ENCODE measurements at places on chromosomes 7 and 10.

DNA sequence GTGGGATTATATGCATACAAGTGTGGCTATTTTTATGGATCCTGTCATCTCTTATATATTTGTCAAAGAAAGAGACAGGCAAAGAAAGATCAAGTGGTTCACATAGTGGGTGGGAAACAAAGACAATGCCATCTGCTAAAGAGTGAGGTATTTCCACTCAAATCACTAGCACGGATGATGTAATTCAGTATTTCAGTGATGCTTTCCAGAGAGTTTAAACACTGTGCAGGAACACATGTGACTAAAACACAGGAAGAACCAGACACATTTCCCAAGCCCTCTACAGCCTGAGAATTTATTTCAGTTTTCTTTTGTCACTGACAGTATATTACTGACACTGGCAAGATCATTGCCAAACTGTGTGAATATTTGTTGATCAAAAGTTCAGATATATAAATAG is 885.7 kb upstream of the CELF2 start:
- DNase-seq, result no peak

DNA sequence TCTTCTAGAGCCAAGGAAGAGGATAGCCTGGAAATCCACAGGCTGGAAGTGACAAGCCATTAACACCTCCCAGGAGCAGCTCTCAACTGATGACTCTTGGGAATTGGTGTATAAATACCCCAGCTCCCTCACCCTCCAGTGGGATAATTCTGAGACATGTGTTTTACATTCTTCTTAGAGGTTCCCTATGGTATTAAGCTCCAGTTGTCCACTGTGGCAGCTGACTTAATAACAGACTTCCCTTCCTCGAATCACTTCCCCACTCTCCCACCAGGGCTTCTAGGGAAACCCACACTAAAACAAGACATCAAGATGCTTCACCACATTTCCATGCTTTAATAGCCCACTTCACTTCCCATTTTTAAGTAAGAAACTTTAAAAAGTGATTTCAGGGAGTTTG is 47.2 kb downstream of the FAM107B start:
- DNase-seq, result no peak

DNA sequence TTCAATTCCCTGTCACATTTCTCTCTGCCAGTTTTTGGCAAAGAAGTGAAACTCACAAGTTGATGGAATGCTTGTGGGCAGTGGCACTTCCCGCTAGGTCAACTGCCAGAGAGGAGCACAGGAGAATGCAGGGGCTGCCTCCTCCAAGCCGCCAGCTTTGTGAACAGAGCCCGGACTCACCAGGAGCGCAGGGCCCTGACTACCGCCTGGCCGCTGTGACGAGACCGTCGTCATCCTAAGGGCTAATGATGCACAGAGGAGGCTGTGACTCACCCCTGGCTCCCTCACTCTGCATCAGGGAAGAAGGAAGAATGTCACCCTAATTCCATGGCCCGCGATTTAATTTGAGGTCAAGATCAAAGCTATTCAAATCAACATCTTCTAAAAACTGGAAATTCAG is 123.9 kb downstream of the TAX1BP1 start:
- DNase-seq, result no peak

DNA sequence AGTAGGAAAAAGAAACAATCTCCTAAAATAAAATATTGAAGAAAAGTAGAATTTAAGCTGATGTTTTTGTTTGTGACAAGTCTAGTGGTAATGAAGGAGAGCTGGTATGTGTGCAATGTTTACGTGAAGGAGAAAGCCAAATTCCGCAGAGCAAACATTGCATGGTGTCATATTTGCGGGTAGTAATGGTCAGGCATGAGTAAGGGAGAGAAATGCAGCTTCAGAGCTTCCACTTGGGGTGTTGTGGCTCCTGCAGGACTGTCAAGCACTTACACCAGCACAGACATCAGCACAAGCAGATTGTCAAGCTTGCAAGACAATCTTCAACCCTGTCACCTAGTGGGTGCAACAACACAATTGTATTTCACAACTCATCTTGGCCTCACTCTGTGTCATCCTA is 136.5 kb upstream of the ETV1 start:
- DNase-seq, result no peak

DNA sequence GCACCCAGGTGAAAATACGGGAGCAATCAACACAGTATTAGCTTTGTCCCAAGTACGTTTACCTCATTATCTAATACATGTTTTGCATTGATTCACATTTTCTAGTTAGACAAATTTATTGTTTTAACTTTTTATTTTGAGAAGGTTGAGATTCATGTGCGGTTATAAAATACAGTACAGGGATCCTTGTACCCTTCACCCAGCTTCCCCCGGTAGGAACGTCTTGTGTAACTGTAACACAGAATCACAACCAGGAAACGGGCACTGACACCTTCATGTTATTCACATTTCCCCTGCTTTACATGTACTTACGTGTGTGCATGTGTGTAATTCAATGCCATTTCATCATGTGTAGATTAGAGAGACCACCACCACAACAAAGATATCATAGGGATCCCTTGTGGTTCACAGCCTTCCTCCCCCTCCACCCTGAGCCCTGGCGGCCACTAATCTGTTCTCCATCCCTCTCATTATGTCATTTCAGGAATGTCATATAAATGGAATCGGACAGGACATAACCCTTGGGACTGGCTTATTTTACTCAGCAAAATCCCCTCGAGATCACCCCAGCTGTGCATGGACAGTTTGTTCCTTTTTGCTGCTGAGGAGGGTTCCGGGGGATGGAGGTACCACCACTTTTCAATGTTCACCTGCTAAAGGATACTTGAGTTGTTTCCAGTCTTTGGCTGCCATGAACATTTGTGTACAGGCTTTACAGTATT is 46.5 kb upstream of the C10orf71 start:
- no peak for DNase-seq

GRCh38 chr7:999941-1000935 is 17.3 kb downstream of the CYP2W1 start:
- no peak for DNase-seq

- no peak for DNase-seq
Measured at GRCh38 chr10:103439776-103440175, 12.4 kb downstream of the CALHM2 start.

- DNase-seq, result no peak
Measured at GRCh38 chr10:102813017-102813541, 24.1 kb downstream of the CYP17A1 start.

GRCh38 chr7:132486274-132486610 is 90.0 kb downstream of the PLXNA4 start:
- DNase-seq, result no peak

- DNase-seq, result no peak
Measured at GRCh38 chr7:30212701-30213111, 71.7 kb upstream of the ZNRF2 start.

DNA sequence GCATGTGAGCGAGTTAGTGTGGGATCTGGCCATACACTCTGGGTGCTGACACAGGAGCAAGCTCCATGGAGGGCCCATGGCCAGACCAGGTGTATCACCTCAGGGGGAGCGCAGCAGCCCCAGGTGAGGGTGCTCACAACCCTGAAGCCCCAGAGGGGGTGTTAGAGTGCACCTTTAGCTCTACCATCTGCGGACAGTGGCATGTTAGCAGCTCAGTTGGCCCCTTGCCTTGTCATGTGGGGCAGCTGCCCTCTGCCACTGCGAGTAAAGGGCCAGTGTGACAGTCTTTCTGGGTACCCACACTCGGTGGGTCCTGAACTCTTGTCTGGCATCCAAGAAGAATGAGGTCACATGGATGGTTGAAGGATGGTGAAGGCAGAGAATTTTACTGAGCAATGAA is 600.2 kb downstream of the SORCS3 start:
- no peak for DNase-seq

- no peak for DNase-seq
Measured at GRCh38 chr7:122123746-122124145, 20.3 kb downstream of the AASS start.

- no peak for DNase-seq
Measured at GRCh38 chr10:3911713-3912442, 126.9 kb upstream of the KLF6 start.

- DNase-seq, result no peak
Measured at GRCh38 chr7:46192271-46192670, 271.2 kb upstream of the IGFBP3 start.

DNA sequence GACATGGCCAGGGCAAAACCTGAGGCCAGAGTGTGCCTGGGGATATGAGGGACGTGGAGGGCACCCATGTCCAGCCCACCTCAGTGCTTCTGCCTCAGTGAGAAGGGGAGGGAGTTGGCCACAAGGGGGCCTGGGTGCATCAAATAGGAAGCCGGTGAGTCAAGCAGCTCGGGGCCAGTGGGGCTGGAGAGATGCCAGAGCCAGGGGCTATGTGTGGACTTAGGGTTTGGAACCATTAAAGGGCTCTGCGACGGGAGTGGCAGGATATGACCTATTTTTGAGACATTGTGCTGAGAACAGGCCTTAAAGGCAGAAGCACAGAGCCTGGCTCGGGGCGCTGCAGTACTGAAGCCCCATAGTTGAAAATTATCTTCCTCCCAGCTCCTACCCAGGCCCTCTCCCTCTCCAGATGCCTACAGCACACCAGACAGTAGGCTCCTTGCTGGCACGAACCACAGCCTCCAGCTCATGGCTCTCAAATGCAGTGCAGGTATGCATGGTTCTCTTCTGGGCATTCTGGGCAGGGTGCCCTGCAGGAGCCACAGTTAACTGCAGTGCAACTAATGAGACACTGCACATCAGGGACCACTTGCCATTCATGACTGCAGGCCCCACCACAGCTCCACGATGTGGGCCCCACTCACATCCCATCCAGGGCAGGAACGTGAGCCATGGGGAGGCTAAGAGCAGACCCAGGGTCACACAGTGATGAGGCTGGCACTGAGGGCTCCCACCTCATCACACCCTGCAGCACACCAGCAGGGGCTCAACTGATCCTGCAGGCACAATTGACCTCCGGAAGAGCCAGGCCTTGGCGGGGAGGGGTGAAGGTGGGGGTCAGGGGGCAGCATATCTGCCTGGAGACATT is 7.2 kb upstream of the PGAM2 start:
- no peak for DNase-seq

DNA sequence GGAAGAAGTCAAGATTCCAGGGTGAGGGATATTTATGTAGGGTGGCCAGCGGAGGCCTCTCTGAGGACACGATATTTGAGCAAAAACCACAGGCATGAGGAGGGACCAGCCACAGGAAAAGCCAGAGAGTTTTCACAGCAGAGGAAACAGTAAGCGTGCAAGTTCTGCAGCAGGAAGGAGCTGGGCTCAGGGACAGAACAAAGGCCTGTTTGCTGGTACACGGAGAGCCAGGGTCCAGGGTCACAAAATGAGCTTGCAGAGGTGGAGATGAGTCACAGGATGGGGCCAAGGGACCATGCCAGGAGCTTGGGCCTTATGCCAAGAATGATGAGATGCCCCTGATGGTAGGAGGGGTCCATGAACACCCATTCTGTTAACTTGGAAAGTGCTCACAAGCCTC is 283.5 kb downstream of the PLXNA4 start:
- DNase-seq, result no peak

GRCh38 chr10:76080451-76080850 is 649.0 kb downstream of the LRMDA start:
- DNase-seq, result no peak

DNA sequence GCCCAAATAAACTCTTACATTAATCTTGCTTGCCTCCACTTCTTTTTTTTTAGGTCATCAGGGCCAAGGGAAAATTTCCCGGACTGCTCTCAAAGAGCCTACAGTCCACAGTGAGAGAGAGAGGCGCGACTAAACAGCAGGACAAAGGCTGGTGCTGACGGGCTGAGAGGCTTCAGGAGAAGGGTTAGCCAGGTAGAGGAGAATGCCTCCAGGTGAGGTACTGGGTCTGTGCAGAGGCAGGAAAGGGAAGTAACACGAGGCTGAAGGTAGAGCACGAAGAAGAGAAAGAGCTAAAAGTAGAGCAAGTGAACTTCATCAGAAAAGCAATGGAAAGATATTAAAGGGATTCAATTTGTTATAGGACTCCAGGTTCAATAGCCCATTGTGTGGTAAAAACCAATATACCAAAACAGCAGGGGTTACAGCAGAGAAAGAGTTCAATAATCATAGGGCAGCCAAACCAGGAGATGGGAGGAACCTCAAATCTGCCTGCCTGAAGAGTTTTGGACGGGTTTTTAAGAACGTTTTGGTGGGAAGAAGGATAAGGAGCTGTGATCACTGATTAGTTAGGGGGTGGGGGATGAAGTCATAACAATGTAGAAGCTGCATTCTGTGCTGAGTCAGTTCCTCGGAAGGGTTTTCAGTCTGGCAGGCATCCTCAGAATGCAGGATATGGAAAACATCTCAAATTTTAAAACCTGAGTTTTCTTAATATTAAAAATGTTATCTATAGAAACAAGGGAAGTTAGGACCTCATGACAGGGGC is 171.5 kb downstream of the AKR1D1 start:
- no peak for DNase-seq

- DNase-seq, result no peak
Measured at GRCh38 chr7:141288626-141289025, 214.8 kb downstream of the TMEM178B start.

DNA sequence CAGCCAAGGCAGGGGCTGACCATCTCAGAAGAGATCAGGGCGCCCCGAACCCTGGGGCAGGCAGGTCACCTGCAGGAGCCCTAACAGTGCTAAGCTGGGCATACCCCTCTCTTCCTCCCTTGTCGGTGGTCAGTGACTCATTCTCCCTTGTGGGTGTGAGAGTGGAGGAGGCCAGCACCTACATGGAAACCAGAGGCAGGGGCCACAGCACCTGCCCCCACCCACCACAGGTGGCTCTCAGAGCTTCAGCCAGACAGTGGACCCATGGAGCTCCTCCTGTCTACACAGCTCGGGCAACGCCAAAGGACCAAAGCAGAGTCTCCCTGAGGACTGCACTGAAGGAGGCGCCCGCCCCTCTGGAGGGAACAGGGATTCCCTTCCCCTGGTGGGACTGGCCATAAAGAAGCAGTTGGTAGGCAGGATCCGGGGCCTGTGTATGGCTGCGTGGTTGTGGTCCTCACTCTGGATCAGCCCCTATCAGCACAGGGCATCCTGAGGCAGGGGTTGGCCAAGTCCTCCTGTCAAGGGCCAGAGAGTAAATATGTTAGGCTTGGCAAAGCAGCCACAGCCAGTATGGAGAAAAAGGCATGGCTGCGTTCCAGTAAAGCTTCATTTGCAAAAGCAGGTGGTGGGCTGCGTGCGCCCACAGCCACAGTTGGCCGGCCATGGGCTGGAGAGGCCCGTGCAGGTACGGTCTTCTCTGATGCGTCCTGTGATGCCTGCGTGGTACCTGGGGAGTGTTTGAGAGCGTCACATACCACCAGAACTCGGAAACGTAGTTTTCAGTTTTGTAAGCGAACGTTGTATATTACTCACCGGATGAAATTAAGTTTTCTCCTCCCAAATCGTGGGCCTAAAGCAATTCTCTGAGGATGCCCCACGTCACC is 198.2 kb downstream of the EBF3 start:
- DNase-seq, result no peak

DNA sequence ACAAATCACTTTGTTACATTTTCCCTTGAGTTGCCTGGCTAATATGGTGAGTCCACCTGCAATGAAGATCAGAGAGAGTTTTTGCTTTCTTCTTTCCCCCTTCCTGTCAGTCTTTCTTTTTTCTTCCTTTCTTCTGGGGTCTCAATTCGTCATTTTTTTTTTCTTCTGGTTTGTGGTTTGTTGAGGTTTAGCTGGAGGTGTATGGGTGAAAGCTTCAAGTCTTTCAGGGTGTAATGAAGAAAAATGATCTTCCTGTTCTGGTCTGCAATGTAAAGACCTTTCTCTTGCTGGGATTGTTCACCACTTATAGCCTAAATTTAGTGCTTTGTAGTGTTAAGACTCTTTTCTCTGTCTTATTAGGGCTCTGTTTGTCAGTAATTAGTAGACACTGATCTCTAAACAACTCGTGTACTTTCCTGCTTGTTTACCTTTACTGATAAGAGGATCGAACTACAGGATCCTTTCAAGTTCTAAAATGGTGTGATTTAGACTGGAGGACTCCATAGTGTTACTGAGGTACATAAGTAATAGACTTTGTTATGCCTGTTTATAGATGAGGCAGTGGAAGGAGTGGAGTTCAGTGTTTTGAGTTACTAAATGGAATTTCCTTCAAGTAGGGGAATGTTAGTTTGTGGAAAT is 129.1 kb downstream of the SUGCT start:
- DNase-seq, result no peak

Measured in stimulated activated CD4-positive, alpha-beta T cell treated with anti-CD3 and anti-CD28 coated beads, Interleukin-1b, Interleukin-23, amount 100 ng/mL, for 4 hours (primary cell).